ENCODE measurements at places on chromosomes 6 and 20. TPM values are rescaled to one million over a fixed set of nuclear protein-coding genes. Genes with fewer than 3 reads are reported as not detected.

The CDH26 gene
- total RNA-seq: not detected

The ZNF318 gene
- 13.0 TPM for total RNA-seq

The DOK5 gene
- 12.7 TPM for total RNA-seq

The LGSN gene
- total RNA-seq: not detected

DNA sequence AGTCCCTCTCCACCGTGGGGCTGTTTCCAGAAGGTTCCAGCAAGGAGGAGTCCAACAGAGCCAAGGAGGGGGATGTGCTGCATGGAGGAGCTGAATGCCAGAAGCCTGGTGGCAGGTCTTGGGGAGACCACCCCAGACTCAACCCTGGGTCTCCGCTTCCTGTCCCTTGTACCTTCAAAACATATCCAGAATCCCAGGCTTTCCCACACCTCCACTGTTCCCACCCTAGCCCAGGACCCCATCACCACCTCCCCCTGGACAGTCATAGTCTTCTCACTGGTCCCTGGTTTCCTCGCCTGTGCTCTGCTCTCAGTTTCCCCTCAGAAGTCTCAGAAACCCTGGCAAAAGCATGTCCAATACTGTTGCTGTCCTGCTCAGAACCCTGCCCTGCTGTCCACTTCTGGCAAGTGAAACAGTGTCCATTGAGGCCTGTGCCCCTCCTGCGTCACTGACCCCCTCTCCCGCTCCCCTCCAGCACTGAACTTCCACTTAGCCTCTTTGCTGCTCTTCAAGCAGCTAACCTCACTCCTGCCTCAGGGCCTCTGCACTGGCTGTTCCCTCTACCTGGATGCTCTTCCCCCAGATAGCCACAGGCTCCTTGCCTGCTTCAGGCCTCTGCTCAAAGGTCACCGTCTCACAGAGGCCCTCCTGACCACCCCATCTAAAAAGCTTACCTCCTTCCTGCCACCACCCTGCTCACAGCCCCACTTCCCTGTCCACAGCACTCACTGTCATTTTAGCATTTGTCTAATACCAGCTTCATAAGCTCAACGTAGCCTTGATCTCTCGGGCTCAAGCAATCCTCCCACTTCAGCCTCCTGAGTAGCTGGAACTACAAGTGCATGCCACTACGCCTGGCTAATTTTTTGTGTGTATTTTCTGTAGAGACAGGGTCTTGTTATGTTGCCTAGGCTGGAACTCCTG is 169.2 kb downstream of the GRM4 start:
- peaks cover 35% of the 10 kb centered on the region for H3K27me3 ChIP-seq
- DNase-seq: no peak
- no peaks in the 10 kb centered on the region for H3K4me1 ChIP-seq

- H3K36me3 ChIP-seq: no peaks in the 10 kb centered on the region
- H3K27ac ChIP-seq: no peak overlapping the region
- H3K27me3 ChIP-seq: no peaks in the 10 kb centered on the region
- no peak overlapping the region for H3K4me3 ChIP-seq
- no peak for DNase-seq
These were observed 105.9 kb downstream of the SASH1 start for GRCh38 chr6:148448369-148449012.

All from gastrocnemius medialis (tissue), 4 donors.